Tracheal epithelial cell (primary cell): ENCODE measurements at places on chromosomes 7 and 10. TPM values are rescaled to one million over a fixed set of nuclear protein-coding genes. Genes with fewer than 3 reads are reported as not detected.

EGFR gene
- 216 and 281 TPM in 2 replicates for total RNA-seq

PLXNA4 gene
- total RNA-seq: under 0.01 TPM in 1 of 2 replicates, not detected in the other

OR6B1 gene
- total RNA-seq: not detected in 2 replicates

EIF3B gene
- 254 and 325 TPM in 2 replicates for total RNA-seq

CPA2 gene
- total RNA-seq: 0.43 TPM in 1 of 2 replicates, not detected in the other

ZNF273 gene
- 1.9 and 3.4 TPM in 2 replicates for total RNA-seq
